ENCODE measurements at places on chromosomes 3 and 15. TPM values are rescaled to one million over a fixed set of nuclear protein-coding genes. Genes with fewer than 3 reads are reported as not detected.
A peak's percentile ranks its signal among the peaks of the same experiment; 100 is the strongest.

The RBMS3 gene
- 3.8 TPM for total RNA-seq

The GOLGA6L4 gene
- total RNA-seq = 11.7 TPM

The APBA2 gene
- 41.0 TPM for total RNA-seq

The ZBTB47 gene
- total RNA-seq = 9.7 TPM

The GHSR gene
- total RNA-seq = not detected

The P2RY12 gene
- not detected for total RNA-seq

The MOBP gene
- total RNA-seq = not detected

The CPNE4 gene
- 5.5 TPM for total RNA-seq

The LTK gene
- 0.55 TPM for total RNA-seq

The PPP1R14D gene
- total RNA-seq = 1.5 TPM

The PGBD4 gene
- 1.8 TPM for total RNA-seq

The HIGD1A gene
- 92.3 TPM for total RNA-seq

The UNC13C gene
- 7.7 TPM for total RNA-seq

GRCh38 chr3:56054844-56055243 lies 413.4 kb downstream of the ERC2 start:
- H3K4me1 ChIP-seq = peaks cover 33% of the 10 kb centered on the region
- no peak overlapping the region for H3K4me3 ChIP-seq
- H3K27ac ChIP-seq = no peak overlapping the region

- no peaks in the 10 kb centered on the region for H3K36me3 ChIP-seq
- no peak overlapping the region for H3K27ac ChIP-seq
- H3K4me1 ChIP-seq = peaks cover 2% of the 10 kb centered on the region
- no peak overlapping the region for H3K4me3 ChIP-seq
- H3K27me3 ChIP-seq = peaks cover 34% of the 10 kb centered on the region
Measured at GRCh38 chr3:71862371-71863140, 77.6 kb upstream of the PROK2 start.

DNA sequence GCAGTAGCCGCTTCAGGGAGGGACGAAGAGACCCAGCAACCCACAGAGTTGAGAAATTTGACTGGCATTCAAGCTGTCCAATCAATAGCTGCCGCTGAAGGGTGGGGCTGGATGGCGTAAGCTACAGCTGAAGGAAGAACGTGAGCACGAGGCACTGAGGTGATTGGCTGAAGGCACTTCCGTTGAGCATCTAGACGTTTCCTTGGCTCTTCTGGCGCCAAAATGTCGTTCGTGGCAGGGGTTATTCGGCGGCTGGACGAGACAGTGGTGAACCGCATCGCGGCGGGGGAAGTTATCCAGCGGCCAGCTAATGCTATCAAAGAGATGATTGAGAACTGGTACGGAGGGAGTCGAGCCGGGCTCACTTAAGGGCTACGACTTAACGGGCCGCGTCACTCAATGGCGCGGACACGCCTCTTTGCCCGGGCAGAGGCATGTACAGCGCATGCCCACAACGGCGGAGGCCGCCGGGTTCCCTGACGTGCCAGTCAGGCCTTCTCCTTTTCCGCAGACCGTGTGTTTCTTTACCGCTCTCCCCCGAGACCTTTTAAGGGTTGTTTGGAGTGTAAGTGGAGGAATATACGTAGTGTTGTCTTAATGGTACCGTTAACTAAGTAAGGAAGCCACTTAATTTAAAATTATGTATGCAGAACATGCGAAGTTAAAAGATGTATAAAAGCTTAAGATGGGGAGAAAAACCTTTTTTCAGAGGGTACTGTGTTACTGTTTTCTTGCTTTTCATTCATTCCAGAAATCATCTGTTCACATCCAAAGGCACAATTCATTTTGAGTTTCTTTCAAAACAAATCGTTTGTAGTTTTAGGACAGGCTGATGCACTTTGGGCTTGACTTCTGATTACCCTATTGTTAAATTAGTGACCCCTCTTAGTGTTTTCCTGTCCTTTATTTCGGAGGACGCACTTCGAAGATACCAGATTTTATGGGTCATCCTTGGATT lies at the start of gene MLH1:
Gene MLH1 (plus strand): TSS at position 193 of the 958 bp plus-strand sequence. CDS start 30 bp downstream, at position 223.
- H3K27ac ChIP-seq = no peak within 1 kb of the TSS
- no peak within 1 kb of the TSS for H3K4me3 ChIP-seq
- H3K36me3 ChIP-seq = peaks cover 18% of the 10 kb centered on the region
- H3K27me3 ChIP-seq = no peaks in the 10 kb centered on the region
- peaks cover 26% of the 10 kb centered on the region for H3K4me1 ChIP-seq

DNA sequence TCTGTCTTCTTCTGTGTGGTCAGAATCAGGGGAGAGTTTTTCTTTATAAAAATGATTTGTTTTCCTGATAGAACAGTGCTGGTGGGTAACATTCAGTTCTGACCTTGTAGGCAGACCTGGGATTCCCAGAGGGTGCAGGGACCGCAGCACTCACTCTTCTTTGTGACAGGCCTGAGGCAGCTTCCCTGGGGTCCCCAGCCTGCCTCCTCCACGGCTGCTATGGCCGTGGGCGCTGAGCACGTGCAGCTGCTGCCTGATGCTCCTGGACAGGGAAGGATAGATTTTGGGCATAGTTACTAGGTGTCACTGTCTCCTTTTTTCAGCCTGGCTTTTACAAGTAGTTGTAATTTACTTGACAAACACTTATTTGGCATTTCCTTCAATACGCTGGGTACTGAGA lies 39.1 kb downstream of the CACNA1D start:
- H3K4me3 ChIP-seq = no peak overlapping the region
- H3K27me3 ChIP-seq = peaks cover 6% of the 10 kb centered on the region
- no peak for DNase-seq
- H3K4me1 ChIP-seq = peaks cover 3% of the 10 kb centered on the region
- H3K36me3 ChIP-seq = no peaks in the 10 kb centered on the region

GRCh38 chr15:94972314-94972713 lies 741.0 kb downstream of the MCTP2 start:
- no peak overlapping the region for H3K4me3 ChIP-seq
- H3K27ac ChIP-seq = no peak overlapping the region
- no peak for DNase-seq
- H3K4me1 ChIP-seq = peaks cover 2% of the 10 kb centered on the region

DNA sequence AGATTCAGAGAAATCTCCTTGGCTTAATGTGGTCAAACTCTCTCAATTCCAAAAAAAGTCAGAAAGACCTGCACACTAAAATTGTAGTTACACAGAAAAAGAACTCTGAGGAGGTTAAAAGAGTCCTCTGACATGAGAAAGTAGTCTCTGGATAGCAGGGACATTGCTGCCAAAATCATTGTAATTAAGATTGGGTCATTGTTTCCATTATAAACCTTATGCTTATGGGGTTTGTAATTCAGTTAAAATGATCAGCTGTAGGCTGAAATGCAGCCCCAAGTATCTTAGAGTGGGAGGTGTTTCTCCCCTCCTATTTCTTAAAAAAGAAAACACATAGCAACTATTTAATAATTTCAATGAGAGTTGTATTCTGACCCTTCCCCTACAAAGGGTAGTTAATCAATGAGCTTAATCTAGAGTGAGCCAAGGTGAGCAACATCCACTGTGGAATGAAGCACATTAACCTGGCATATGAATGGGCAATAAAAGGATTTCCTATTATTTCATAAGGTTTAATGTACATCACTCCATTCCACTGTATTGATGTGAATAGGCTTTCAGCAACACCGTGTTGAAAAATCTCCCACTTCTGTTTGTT lies 406.9 kb downstream of the TIGIT start:
- H3K4me3 ChIP-seq = no peak overlapping the region
- no peaks in the 10 kb centered on the region for H3K36me3 ChIP-seq
- peaks cover 21% of the 10 kb centered on the region for H3K4me1 ChIP-seq
- DNase-seq = no peak
- H3K27me3 ChIP-seq = no peaks in the 10 kb centered on the region

DNA sequence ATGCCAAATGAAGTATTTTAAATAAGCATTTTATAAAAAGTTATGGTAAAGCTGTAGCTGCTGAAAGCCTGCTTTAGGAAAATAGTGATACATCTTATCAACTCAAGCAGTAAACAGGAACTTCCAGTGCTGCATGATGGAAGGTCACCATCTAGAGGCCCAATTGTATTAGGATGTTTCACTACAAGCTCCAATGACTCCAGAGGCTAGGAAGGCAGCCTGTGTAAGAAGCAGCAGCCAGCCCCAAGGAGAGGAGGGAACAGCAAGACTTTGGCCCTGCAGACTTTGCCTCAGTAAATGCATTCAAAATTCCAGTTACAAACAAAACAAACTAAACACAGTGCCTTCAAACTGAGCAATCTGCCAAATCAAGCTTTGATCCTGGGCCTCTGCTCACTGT lies 32.1 kb downstream of the ILDR1 start:
- H3K4me1 ChIP-seq = peaks cover 5% of the 10 kb centered on the region
- no peak overlapping the region for H3K4me3 ChIP-seq
- no peak overlapping the region for H3K27ac ChIP-seq
- DNase-seq = no peak

- H3K4me3 ChIP-seq = no peak overlapping the region
- DNase-seq = no peak
- no peaks in the 10 kb centered on the region for H3K27me3 ChIP-seq
- H3K27ac ChIP-seq = no peak overlapping the region
Measured at GRCh38 chr3:122773944-122774509, 19.6 kb downstream of the HSPBAP1 start.

- no peaks in the 10 kb centered on the region for H3K27me3 ChIP-seq
- no peak overlapping the region for H3K4me3 ChIP-seq
- H3K36me3 ChIP-seq = no peaks in the 10 kb centered on the region
Measured at GRCh38 chr3:61820306-61820992, 259.1 kb downstream of the PTPRG start.

- no peaks in the 10 kb centered on the region for H3K4me1 ChIP-seq
- no peaks in the 10 kb centered on the region for H3K36me3 ChIP-seq
- no peak overlapping the region for H3K4me3 ChIP-seq
- no peaks in the 10 kb centered on the region for H3K27me3 ChIP-seq
Measured at GRCh38 chr3:73136941-73137340, 75.5 kb downstream of the EBLN2 start.

- peaks cover 2% of the 10 kb centered on the region for H3K36me3 ChIP-seq
- H3K4me1 ChIP-seq = peaks cover 3% of the 10 kb centered on the region
- no peak overlapping the region for H3K27ac ChIP-seq
- H3K27me3 ChIP-seq = no peaks in the 10 kb centered on the region
Measured at GRCh38 chr3:41673650-41674049, 288.3 kb downstream of the ULK4 start.

DNA sequence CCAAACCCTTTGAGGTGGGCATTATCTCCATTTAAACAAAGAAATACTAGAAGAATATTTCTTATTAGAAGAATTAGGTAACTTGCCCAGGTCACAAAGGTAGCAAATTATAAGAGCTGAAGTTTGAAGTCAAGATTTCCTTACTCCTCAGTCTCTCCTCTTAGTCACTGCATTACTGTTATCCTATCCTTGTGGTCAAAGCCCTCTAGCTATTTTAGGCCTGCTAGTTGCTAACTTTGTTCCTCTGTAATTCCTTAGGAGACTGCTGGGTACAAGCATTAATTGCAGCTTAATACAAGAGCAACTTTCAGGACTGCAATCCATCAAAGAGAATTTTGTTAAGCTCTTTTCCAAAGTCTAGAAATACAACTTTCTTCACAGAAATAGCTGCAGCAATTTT lies 528.2 kb downstream of the ZIC1 start:
- H3K27ac ChIP-seq = no peak overlapping the region
- H3K36me3 ChIP-seq = no peaks in the 10 kb centered on the region
- no peak overlapping the region for H3K4me3 ChIP-seq
- no peaks in the 10 kb centered on the region for H3K27me3 ChIP-seq
- H3K4me1 ChIP-seq = peaks cover 12% of the 10 kb centered on the region
- DNase-seq = no peak

GRCh38 chr15:53323191-53323590 lies 436.3 kb downstream of the WDR72 start:
- no peaks in the 10 kb centered on the region for H3K27me3 ChIP-seq
- H3K4me3 ChIP-seq = peak overlapping the region; percentile 10
- no peak for DNase-seq
- H3K36me3 ChIP-seq = no peaks in the 10 kb centered on the region
- H3K4me1 ChIP-seq = peaks cover 20% of the 10 kb centered on the region

GRCh38 chr3:162348912-162349311 lies 852.3 kb downstream of the OTOL1 start:
- no peaks in the 10 kb centered on the region for H3K4me1 ChIP-seq
- no peak for DNase-seq
- no peaks in the 10 kb centered on the region for H3K27me3 ChIP-seq
- no peaks in the 10 kb centered on the region for H3K36me3 ChIP-seq
- H3K27ac ChIP-seq = no peak overlapping the region
- no peak overlapping the region for H3K4me3 ChIP-seq

GRCh38 chr15:31511707-31512310 lies 185.2 kb downstream of the KLF13 start:
- DNase-seq = no peak
- no peaks in the 10 kb centered on the region for H3K36me3 ChIP-seq
- no peaks in the 10 kb centered on the region for H3K27me3 ChIP-seq
- H3K4me1 ChIP-seq = no peaks in the 10 kb centered on the region
- no peak overlapping the region for H3K4me3 ChIP-seq

DNA sequence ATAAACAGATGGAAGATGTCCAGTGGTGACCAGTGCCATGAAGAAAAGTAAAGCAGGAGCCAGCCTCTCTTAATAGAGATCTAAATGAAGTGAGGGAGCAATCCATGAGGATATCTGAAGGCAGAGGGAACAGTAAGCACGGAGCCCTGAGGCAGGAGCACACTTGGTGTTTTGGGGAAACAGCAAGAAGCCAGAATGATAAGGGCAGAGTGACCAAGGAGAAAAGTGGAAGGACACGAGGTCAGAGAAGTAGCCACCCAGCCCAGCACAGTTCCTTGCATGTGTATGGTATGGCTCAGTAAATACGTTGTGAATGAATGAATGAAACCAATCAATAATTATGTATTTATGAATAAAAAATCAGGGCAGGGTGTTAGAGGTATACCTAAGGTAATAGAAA lies 11.6 kb downstream of the KLHL18 start:
- H3K4me1 ChIP-seq = no peaks in the 10 kb centered on the region
- peaks cover 3% of the 10 kb centered on the region for H3K36me3 ChIP-seq
- no peak overlapping the region for H3K4me3 ChIP-seq
- H3K27me3 ChIP-seq = no peaks in the 10 kb centered on the region
- no peak overlapping the region for H3K27ac ChIP-seq
- no peak for DNase-seq

GRCh38 chr3:195168009-195168762 lies 102.8 kb downstream of the XXYLT1 start:
- no peak for DNase-seq
- peaks cover 34% of the 10 kb centered on the region for H3K27me3 ChIP-seq
- no peaks in the 10 kb centered on the region for H3K36me3 ChIP-seq
- H3K4me1 ChIP-seq = peaks cover 24% of the 10 kb centered on the region

- H3K27ac ChIP-seq = no peak overlapping the region
- no peak overlapping the region for H3K4me3 ChIP-seq
- no peaks in the 10 kb centered on the region for H3K4me1 ChIP-seq
- H3K36me3 ChIP-seq = no peaks in the 10 kb centered on the region
Measured at GRCh38 chr3:3666664-3667063, 132.6 kb upstream of the LRRN1 start.

DNA sequence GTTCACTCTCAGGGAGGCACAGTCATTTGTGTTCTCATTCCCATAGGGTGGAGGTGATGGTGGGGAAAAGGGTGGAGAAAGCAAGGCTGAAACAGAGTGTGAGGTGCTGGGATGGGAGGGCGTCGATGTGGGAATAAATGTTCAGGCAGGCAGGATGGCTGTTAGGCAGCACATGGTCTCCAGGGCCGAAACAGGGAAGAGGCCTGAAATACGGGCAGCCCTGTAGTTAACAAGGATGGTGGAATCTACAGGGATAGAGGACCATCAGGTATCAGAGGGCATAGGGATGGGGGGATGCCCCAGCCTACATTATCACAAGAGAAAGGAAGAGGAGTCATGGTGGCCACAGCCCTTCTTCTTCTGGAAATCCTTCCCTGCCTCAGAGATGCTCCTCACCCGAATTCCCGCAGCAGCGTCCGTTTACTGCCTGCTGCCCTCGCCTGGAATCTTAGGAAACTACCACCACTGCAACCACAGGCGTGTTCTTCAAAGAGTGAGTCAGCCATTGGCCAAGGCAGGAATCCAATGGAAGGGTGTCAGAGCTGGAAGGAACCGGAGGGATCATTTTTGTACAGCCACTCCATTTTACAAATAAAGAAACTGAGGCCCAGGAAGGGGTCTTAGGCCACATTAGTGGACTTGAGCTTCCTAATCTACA lies 49.7 kb upstream of the POMGNT2 start:
- peak; percentile 32 for DNase-seq
- H3K4me3 ChIP-seq = no peak overlapping the region
- no peaks in the 10 kb centered on the region for H3K4me1 ChIP-seq

Data from progenitor cell of endocrine pancreas (in vitro differentiated cells).